ENCODE measurements at places on chromosomes 12 and 14. TPM values are rescaled to one million over a fixed set of nuclear protein-coding genes. Genes with fewer than 3 reads are reported as not detected.

Gene TDRD9
- polyA plus RNA-seq = not detected

Gene IL26
- not detected for polyA plus RNA-seq

Gene GLS2
- 8.5 TPM for polyA plus RNA-seq

Gene GSG1
- not detected for polyA plus RNA-seq

Gene TEDC1
- polyA plus RNA-seq = 5.7 TPM
